ENCODE measurements at places on chromosomes 11 and 22.

DNA sequence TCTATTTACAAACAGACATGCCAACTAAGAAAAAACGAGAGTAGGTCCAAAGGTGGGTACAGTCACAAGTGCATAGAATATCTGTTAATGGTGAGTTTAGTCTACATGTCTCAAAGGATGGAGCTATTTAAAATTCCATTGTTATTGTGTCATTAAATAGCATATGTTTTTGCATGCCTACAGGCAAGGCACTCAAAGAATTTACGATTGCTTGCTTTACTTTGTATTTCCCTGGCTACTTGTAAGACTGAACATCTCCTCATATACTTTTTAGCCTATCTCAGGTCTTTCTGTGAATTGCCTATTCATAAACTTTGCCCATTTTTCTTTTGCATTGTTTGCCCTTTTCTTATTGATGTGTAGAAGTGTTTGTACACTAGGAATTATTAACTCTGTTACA is 39.7 kb downstream of the DEUP1 start:
- DNase-seq, result peak; percentile 27

- DNase-seq, result no peak
Measured at GRCh38 chr11:9732453-9732852, 68.6 kb downstream of the SWAP70 start.

- no peak for DNase-seq
Measured at GRCh38 chr22:47602732-47603131, 840.3 kb downstream of the TBC1D22A start.

DNA sequence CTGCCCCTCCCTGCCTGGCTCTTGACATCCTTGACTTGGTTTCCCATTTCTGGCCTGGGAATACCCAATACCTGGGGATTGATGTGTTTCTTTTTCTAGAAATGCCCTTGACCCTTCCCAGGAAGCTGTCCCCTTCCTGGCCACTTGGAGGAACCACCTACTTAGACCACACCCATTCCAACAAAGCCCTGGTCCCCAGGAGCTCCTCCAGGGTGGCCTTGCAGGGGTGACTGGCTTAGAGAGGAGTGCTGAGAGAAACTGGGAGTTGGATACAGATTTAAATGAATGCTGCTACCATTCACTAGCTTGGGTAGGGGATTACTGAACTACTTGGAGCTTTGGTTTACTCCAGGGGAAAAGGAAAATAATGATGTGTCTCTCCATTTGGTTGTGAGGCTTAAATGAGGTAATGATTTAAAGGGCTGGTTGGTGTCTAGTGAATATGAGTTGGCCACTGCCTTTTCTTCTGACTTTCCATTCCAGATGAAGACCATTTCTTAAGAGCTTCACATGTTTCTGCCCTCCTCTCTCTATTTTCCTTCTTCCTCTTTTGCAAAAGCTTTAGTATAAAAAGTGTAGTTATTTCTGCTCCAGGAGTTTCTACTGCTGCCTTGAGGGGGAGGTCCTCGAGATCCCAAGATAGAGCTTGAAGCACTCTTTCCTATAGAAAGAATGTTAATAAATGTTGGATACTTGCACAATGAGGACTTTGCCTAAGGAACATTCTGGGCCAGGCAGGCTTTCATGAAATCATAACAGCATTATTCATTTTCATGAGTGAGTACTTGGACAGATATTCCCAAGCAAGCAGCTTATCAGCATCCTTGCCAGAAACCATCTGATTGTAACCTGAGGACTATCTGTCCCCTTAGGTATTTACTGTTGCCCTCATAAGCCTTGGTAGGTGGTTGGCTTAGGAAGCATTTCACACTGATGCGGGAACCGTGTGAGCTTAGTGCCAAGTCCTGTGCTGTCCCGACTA is 22.4 kb downstream of the PANX1 start:
- no peak for DNase-seq

- no peak for DNase-seq
Measured at GRCh38 chr22:42754658-42755057, 34.0 kb upstream of the A4GALT start.

- DNase-seq, result no peak
Measured at GRCh38 chr11:81246941-81247340, 1486.7 kb downstream of the FAM181B start.

GRCh38 chr11:103920449-103920848 is 116.0 kb upstream of the DDI1 start:
- DNase-seq, result no peak

GRCh38 chr11:120569861-120570260 is 58.3 kb downstream of the GRIK4 start:
- no peak for DNase-seq

DNA sequence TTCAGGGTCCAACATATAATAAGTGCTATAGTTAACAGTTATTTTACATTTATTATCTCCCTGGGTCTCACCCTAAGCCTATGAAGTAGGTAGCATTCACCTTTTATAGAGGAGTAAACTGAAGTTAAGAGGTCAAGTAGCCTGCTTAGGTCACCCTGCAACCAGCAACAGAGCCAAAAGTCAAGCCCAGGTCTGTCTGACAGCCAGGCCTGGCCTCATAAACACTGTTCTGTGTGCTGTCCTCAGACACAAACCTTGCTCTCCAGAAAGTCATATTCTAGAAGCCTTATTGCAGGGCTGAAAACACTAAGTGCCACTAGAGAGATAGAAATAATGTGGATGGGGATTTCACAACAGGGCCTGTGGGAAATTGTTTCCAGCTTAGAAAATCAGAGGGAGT is 59.3 kb downstream of the BDNF start:
- no peak for DNase-seq

DNA sequence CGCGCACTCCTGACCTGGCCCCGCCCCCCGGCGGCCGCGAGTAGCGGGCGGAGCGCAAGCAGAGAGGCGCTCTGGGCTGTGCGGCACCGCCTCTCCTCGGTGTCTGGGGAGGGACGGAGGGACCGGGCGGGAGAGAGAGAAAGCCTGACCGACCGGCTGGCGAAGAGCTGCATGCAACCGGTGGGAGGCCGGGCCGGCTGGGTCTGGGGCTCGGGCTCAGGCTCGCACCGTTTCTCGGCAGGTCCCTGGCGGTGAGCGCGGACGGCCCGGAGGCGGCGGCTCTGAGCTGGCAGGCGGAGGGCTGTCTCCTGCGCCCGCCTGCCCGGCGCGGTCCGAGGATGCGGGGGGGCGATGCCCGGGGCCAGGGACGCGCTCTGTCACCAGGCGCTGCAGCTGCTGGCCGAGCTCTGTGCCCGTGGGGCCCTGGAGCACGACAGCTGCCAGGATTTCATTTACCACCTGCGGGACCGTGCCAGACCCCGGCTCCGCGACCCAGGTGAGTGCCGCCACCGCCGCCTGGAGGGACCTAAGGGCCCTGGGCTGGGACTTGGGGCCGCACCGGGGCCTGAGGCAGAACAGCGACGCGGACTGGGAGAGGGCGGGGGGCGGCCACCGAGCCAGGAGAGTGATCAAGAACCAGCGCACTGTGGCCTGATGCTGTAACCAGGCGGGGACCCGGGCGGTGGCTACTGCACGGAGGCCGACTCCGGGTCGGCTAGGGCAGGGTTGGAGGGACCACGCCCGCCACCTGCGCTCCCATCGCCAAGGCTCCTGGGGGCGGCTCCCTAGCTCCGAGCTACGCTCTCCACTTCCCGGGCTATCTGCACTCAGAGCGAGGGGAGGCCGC is at the start of gene SYT9:
Gene SYT9 (plus strand): TSS at position 69 of the 847 bp plus-strand sequence. CDS start 283 bp downstream, at position 352.
- no peak for DNase-seq

DNA sequence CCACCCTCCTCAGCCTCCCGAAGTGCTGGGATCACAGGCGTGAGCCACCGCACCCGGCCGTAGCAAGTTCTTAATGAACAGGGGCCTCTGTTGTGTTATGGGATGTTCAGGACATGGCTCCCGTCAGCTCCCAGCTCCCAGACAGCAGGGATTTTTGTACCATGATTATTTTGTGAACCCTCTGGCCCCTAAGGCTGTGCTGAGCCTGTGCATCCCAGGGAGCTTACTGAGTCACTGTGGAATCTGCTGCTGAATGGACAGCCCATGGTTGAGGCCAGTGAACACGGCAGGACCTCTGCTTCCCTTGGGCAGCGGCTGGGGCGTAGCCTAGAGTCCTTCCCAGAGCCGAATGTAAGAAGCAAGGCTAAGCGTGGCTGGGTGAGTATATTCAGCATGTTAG is 245.2 kb downstream of the NTM start:
- DNase-seq, result no peak

Data from fibroblast of skin of left biceps (primary cell).